ENCODE measurements at places on chromosomes 2 and 18.
A peak's percentile ranks its signal among the peaks of the same experiment; 100 is the strongest.

DNA sequence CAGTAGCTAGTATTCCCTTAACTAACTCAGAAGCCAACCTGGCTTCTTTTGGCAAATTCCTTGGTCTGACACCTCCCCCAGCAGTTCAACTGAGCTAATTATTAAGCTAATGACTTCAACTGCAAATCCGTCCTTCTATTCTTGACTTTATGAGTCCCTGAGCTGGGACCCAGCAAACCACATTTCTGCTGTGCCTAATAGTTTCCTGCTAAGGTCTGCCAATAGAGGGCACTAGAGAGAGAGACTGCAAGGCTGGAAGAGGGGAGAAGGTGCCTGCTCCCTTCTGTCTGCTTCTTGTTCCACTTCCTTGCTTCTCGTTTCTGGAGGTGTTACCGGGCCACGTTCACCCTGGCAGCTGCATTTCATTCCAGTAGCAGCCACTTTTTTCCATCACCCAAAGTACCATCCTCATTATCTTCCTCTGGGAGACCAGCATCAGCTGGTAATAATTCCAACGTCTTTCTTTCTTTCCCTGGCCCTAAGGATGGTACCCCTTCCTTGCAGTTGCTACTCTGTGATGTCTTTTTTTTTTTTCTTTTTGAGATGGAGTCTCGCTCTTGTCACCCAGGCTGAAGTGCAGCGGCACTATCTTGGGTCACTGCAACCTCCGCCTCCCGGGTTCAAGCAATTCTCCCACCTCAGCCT lies 352.0 kb downstream of the TNS1 start:
- DNase-seq = peak; percentile 43

- DNase-seq = no peak
Measured at GRCh38 chr2:1988594-1988993, 244.3 kb upstream of the PXDN start.

- no peak for DNase-seq
Measured at GRCh38 chr2:39705638-39706037, 39.9 kb downstream of the TMEM178A start.

DNA sequence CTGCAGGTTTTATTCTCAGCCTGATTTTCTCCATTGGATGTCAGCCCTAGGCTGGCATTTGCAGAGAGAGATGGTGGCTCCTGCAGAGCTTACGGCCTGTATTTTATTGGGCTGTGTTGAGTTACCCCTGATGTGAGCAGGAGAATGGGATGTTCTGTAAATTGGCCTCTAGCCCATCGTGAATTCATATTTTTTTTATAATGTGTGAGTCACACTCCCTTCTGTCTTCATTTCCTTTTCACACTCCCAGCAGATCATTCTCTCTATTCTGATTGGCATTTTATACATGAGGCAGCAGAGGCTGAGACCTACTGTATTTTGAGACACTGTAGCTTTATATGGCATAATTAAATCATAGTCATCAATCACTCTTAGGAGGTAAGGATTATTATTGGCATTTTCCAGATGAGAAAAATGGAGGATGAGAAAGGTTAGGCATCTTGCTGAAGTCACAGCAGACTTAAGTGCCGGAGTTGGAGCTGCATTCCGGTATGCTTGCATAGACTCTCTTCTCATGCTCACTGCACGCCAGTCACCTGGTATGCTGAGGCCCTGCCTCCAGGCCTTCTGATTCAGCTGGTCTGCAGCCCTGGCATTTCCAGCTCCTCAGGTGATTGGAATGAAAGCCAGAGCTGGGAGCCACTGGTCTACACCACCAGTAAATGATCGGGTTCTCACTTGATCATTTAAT lies 142.4 kb downstream of the NEDD4L start:
- peak; percentile 12 for DNase-seq

- DNase-seq = no peak
Measured at GRCh38 chr2:181778621-181779201, 98.4 kb upstream of the NEUROD1 start.

DNA sequence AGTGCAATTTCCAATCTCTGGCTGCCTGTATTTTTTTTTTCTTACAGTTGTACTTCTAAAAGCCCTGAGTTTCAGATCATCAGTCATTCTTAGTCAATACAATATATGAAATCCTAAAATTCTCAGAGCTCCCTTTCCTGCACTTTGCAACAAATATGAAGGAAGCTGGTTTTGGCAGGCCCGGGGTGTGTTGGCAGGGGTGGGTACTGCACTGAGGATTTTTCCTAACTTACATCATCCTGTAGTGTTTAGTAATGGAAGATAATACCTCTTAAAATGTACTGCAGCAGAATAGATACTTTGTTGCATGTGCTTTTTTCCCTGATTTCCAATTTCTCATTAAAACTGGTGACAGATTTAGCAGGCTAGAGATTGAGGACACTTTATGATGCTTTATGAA lies 374.6 kb downstream of the PTH2R start:
- no peak for DNase-seq

GRCh38 chr2:194550702-194551101 lies 1106.3 kb upstream of the SLC39A10 start:
- DNase-seq = no peak

- DNase-seq = no peak
Measured at GRCh38 chr2:31967790-31968189, 43.0 kb downstream of the MEMO1 start.

DNA sequence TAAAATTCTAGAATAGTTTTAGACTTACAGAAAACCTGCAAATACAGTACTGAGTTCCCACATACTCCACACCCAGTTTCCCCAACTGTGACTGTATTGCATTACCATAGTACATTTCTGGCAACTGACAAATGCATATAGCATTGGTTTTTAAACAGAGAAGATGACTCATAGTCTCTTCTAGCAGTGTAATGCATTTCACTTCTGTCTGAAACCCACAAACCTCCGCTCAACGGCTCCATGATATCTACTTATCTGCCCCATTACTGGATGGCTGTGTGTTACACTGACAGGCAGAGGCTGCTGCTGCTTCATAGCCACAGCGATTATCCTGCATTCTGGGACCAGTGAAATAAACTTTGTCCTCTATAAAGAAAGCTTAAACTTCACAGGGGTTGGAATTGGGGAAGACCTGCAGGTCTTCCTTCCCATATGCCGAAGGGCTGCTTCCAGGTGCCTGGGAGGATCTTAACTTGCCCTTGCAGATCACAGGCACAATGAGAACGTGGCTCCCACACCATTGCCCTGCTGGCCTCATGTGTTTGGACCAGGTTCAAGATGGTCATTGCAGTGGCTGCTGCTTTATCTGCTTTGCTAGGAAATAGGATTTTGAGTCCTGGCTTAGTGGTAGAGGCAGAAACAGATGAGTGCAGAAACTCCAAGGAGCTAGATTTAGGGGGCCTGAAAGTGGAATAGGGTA lies 742.6 kb upstream of the HS6ST1 start:
- peak; percentile 84 for DNase-seq

- DNase-seq = no peak
Measured at GRCh38 chr2:159803235-159803962, 5.4 kb upstream of the CD302 start.

DNA sequence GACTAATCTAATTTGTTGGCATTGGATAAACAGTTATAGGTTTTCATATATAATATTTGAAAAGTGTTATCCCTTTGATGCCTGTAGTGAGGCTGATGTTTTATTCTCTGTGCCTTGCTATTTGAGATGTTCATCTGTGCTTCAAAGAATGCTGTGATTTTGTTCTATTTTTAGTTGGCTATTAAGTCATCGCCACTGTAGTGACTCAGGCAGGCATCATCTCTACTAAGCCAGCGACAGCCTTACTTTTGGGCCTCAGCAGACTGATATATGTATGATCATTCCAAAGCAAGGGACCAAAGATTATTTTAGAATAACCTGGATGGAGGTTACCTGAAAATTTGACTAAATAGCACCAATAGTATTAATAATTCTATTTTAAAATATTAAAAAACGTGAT lies 1674.5 kb upstream of the NXPH2 start:
- no peak for DNase-seq

DNA sequence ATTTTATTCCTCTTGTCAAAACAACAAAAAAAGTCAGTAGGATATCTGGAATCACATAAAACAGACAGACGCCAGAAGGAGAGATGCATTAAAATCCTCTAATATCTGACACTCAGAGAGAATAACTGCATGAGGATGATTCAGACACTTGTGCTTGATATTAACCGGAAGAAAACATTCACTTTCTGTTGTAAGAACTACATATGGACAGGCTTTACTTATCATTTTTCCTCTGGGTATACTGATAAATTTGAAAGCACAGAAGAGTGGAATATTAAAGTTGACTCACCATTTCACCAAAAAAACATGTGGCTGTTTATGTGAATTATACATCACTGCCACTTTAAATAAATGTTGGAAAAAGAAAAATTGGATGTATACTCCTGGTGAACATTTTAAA lies 589.1 kb upstream of the CDH2 start:
- no peak for DNase-seq

- DNase-seq = no peak
Measured at GRCh38 chr2:215403441-215404347, 32.2 kb downstream of the FN1 start.

DNA sequence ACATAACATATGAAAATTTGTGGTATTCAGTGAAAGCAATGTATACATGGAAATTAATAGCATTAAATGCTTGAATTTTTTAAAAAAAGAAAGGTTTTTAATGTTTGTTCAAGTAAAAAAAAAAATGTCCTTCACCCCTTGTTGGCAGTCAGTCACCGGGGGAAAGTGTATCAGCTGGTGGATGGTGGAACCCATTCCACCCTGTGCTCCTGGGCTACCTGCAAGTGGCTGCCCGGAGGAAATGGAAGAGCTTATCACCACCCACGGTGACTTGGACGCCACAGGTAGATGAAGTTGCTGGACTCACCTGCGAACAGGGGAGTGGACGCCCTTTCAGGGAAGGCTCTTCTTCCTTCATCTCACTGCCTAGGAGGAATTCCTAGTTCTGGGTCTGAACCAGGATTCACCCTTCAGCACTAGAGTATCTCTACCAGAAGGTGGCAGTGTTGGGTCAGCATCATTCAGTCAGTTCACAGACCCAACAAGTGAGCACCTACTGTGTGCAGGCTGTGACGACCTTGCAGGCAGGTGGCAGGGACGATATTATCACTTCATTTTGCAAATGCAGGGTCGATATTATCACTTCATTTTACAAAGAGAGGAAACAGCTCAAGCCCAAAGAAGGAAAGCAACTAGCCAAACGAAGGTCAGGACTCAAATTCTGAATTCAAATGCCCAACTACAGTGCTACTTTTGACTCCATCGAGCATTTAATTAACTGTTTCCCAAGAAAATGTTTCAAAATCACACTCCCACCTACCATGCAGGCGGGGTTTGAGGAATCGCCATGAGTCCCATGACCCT lies 35.8 kb downstream of the CIB4 start:
- peak; percentile 72 for DNase-seq

- DNase-seq = no peak
Measured at GRCh38 chr2:185215497-185215896, 523.1 kb upstream of the FSIP2 start.

- DNase-seq = peak; percentile 40
Measured at GRCh38 chr2:70087702-70088597, 673 bp downstream of the PCBP1 start.

- no peak for DNase-seq
Measured at GRCh38 chr2:31434911-31435310, 20.4 kb upstream of the XDH start.

GRCh38 chr2:160471950-160472349 lies 21.7 kb downstream of the RBMS1 start:
- no peak for DNase-seq

DNA sequence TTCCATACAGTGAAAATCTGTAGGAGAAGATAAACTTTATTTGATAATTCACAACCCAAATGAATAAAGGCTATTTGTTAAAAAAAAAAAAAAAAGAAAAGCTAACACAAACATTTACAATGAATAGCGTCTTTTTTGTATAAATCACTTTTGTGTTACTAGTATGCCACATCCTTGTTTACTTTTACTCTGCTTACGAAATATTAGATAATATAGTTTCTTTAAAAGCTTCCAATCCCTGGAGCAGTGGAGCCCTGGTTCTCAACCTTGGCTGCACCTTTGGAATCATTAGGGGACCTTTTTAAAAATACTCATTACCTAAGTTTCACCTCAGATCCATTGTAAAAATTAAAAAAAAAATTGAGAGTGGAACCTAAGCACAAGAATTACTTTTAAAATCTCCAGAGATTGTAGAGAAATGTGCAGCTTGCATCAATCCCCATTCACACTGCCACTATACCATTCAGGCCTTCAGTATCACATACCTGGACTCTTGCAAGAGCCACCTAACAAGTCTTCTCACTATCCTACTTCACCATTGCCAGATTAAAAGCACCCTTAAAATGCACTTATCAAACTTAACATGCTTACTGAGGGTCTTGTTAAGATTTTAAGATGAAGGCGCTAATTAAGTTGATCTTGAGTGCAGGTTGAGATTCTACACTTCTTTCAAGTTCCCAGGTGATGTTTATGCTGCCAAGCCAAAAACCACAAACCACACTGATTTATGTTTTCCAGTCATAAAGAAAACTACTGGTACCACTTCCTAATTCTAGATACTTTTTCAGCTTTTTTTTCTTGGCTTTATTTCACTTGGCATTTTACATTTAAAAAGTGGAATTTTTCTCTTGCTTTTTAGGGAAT lies 59.7 kb upstream of the ZC3H15 start:
- DNase-seq = no peak

GRCh38 chr2:224570328-224570993 lies 14.7 kb downstream of the CUL3 start:
- DNase-seq = no peak

GRCh38 chr18:23640052-23640451 lies 22.7 kb downstream of the ANKRD29 start:
- DNase-seq = no peak

DNA sequence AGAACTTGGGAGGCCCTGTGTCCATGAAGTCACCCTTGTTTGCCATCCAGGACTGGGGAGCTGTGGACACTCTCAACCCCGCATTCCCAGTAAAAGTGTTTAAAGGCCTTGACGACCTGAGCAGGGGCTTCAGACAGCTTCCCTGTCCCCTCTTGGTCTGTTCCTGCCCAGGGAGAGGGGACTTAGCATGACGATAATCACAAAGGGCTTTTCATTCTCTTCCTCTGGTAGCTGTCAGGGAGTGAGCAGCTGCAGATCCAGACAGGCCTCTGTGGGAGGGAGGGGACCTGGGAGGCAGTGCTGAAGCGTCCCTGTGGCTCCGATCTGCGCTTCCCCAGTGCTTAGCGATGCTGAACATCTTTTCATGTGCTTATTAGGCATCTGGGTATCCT lies 77.8 kb upstream of the HS6ST1 start:
- DNase-seq = no peak

Measured in Kasumi-1 (cell line).